ENCODE measurements at places on chromosomes 2 and 18. TPM values are rescaled to one million over a fixed set of nuclear protein-coding genes. Genes with fewer than 3 reads are reported as not detected.

LCT gene
- total RNA-seq, result not detected

LYG2 gene
- total RNA-seq, result not detected

GAL3ST2 gene
- total RNA-seq, result not detected

DSEL gene
- total RNA-seq, result 0.11 TPM

HOXD8 gene
- total RNA-seq, result not detected

DCDC2C gene
- not detected for total RNA-seq

PROKR1 gene
- not detected for total RNA-seq

CHMP1B gene
- total RNA-seq, result 99.4 TPM

Measured in natural killer cell (primary cell).